Naive thymus-derived CD4-positive, alpha-beta T cell (primary cell): ENCODE measurements at places on chromosomes 1 and 21. TPM values are rescaled to one million over a fixed set of nuclear protein-coding genes. Genes with fewer than 3 reads are reported as not detected.

Gene SMIM1
- polyA plus RNA-seq: 3.0 TPM

Gene S100A7
- polyA plus RNA-seq: not detected

Gene KRTAP8-1
- not detected for polyA plus RNA-seq

Gene SAMD13
- polyA plus RNA-seq: 0.41 TPM

Gene GNAT2
- not detected for polyA plus RNA-seq

Gene FCER1G
- 2.7 TPM for polyA plus RNA-seq

Gene ZBTB7B
- 3.0 TPM for polyA plus RNA-seq

Gene ELAPOR1
- 10.3 TPM for polyA plus RNA-seq

Gene VAMP4
- polyA plus RNA-seq: 19.4 TPM

Gene KRTAP10-11
- not detected for polyA plus RNA-seq

Gene SPRR3
- polyA plus RNA-seq: not detected

Gene ALPL
- not detected for polyA plus RNA-seq

Gene FAM131C
- polyA plus RNA-seq: not detected

Gene SLC22A15
- polyA plus RNA-seq: not detected

Gene SPRR1B
- polyA plus RNA-seq: not detected

Gene LRRC71
- polyA plus RNA-seq: not detected

Gene THEM5
- polyA plus RNA-seq: not detected

Gene PAQR6
- 0.22 TPM for polyA plus RNA-seq

Gene ADCY10
- polyA plus RNA-seq: not detected

Gene TBX19
- polyA plus RNA-seq: 2.2 TPM
